ENCODE measurements at places on chromosomes 1 and 21.

DNA sequence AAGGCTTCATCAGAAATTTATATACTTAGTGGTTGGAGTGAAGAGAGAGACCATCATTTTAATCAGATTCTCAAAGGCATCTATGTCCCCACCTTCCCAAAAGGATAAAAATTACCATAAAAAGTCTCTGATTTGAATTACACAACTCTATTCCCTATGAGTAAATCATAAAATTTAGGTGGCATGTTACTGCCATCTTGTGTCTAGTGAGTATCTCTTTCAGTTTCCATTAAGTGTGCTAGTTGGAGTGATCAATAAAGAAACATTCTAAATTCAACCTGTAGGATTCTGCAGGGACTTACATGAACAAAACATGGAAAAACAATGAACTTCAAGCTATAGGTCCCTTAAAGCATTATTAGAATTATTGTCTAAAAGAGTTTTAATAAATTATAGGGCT is 655.4 kb downstream of the LTN1 start:
- DNase-seq: no peak

- DNase-seq: peak; percentile 83
These were observed 94.5 kb upstream of the LPGAT1 start for GRCh38 chr1:211925016-211925415.

GRCh38 chr1:147591993-147592392 is 50.7 kb downstream of the BCL9 start:
- no peak for DNase-seq

GRCh38 chr1:210132582-210132981 is 100.0 kb upstream of the SERTAD4 start:
- no peak for DNase-seq

DNA sequence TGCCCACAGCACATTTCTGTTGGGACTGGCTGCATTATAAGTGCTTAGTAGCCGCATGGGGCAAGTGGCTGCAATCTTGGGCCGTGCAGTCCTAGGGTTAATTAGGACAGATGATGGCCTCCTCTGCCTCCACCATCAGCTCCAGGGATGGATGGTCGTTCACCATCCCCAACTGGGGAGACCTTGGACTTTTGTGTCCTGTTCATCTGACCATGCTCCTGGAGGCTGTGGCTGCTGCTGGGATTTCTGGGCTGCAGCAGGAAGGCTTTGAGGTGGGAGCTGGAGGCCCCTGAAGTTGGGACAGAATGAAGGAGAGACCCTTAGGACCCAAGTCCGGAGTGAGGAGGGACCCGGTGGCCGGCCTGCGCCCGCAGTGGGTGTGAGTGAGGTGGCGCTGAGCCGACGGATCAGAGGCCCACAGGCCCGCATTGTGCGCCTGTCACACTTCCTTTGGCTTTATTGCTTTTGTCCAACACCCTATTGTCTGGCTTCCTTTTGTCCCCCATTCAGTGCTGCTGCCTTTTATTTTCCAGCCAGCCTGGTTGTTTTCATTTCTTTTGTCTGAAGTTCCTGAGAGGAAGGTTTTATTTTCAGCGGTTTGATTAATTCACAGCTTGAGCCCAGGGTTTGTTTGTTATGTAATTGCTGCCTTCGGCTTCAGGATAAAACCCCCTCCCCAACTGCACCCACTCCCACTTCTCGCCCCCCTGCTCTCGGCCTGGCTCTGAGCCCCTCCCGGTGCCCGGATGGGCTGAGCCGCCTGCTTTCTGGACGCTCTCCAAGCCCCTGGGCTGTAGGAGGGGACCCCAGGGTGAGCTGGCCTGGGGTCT is 35.6 kb downstream of the SOX13 start:
- peak; percentile 40 for DNase-seq

GRCh38 chr1:24438423-24438901 is 22.9 kb downstream of the NIPAL3 start:
- no peak for DNase-seq

DNA sequence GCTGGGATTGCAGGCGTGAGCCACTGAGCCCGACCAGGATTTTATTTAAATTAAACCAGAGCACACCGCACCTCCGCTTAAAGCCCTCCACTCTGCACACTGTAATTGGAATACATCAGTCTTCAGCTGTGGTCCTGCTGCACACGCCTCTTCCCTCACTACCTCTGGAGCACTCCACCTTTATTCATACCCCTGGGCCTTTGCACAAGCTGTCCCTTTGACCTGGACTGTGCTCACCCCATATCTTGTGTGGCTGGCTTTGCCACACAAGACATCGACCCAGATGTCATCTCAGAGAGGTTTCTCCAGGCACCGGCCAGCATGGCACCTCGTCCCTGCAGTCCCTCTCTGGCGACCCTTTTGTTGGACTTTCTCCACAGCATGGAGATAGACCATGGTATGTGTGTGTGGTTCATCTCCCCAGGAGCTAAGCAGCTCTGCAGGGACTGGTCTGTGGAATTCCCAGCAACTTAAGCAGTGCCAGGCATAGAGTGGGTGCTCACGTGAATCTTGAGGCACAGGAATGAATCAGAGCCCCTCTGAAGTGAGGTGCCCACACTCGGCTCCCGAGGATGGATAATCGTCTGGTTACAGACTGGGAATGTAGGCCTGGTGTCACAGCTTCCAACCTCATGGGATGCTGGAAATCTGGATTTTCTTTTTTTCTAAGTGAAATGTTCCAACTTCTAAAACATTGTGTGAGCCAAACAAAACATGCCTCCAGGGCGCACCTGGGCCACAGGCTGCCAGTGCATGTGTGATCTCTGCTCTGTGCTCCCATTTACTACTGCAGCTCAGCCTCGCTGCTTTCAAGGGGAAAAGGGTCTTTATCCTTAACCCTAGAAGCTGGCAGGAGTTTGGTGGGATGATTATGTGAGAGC is 61.9 kb downstream of the EVA1C start:
- DNase-seq: no peak

DNA sequence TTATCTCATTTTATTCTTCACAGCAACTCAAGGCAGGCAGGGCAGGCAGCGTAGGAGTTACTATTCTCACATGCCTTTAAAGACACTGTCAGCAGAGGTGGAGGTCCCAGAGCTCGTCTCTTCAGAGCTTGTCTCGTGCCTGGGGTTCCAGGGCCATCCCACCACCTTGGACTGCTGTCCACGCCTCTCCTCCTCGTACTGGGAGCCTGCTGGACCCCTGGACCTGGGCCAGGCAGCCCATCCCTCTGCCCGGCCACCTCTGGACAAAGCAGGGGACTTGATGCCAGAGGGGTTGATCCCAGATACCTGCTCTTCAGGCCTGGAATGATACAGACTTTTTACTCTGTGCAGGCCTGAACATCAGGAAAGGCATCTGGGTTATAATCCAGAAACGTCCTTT is 546.8 kb downstream of the KIF26B start:
- no peak for DNase-seq

- DNase-seq: no peak
These were observed 30.3 kb downstream of the SLX9 start for GRCh38 chr21:44969931-44970755.

GRCh38 chr1:85692730-85693314 is 15.4 kb downstream of the ZNHIT6 start:
- no peak for DNase-seq

DNA sequence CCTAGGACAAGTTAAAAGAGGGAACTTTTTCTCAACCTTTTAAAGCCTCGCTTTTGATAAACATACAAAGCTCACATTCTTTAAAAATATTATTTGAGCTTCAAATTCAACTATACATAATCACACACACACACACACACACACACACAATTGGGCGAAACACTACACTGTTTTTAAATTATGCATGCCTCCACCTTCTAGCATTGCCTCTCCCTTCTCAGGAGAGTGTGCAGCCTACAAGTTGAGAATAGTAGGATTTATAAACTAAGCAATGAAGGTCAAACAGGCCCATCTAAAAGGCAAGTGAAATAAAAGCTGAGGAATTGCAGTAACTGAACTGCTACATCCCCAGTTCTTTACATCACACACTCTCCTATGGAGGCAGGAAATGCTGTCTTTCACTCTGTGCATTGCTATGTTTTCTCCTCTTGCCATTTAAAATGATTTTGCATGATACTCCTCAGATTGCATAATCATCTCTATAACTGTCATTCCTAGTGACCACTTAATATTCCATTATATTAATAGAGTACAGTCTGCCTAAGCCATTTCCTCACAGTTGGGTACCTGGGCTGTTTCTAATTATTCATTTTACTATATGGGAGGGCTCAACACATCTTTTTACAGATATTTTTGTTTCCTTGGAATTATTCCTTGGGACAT is 92.5 kb upstream of the KCNE2 start:
- no peak for DNase-seq

DNA sequence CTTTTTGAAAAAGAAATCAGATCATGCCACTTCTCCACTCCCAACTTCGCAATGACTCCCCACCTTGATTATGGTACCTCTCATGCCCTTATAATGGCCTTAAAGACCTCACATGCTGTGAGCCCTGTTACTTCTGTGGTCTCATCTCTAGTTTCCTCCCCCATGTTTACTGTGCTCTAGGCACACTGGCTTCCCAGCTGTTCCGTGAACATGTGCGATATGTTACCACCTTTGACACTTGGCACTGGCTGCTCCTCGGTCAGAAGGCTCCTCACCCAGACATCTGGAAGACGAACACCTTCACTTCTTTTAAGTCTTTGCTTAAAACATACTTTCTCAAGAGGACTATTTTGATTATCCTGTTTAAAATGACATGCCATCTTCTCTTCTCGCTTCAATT is 14.3 kb upstream of the NTMT2 start:
- DNase-seq: no peak
